ENCODE measurements at places on chromosomes 3 and 15. TPM values are rescaled to one million over a fixed set of nuclear protein-coding genes. Genes with fewer than 3 reads are reported as not detected.

GRCh38 chr15:77023576-77024272 is 28.8 kb downstream of the PSTPIP1 start:
- DNase-seq, result no peak

DNA sequence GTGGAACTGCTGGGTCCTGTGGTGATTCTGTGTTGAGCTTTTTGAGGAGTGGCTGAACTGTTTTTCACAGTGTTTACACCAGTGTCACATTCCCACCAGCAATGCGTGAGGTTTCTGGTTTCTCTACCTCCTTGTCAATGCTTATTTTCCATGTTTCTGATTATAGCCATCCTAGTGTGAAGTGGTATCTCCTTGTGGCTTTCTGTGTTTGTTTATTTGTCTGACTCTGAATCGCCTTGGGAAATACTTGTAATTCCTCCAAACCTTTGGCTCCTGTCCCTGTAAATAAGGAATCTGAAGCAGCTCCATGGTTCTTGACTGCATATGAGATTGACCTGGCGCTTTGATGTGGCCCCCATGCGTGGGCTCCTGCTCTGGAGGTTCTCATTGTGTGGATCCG is 20.6 kb downstream of the FAN1 start:
- peak; percentile 41 for DNase-seq

- DNase-seq, result no peak
These were observed 25.8 kb downstream of the LRRK1 start for GRCh38 chr15:100944986-100945385.

DNA sequence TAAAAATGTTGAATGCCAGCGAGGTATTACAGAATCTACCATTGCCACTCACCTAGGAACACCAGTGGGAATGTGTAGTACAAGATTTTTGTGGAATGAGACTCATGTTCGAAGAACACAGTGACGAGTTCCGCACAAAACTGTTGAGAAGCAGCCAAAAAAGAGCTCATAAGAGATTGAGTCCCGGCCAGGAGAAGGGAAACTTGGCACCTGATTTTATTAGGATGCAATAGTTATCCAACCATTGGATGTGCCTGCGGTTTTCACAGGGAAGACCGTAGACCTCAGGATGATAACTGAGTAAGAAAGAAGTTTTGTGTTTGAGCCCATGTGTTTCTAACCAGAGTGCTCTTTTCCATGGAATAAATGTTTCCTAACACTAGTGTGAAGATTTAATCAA is 88.9 kb downstream of the PTPRG start:
- DNase-seq, result peak; percentile 50

CYP8B1 gene
- not detected for total RNA-seq

DNA sequence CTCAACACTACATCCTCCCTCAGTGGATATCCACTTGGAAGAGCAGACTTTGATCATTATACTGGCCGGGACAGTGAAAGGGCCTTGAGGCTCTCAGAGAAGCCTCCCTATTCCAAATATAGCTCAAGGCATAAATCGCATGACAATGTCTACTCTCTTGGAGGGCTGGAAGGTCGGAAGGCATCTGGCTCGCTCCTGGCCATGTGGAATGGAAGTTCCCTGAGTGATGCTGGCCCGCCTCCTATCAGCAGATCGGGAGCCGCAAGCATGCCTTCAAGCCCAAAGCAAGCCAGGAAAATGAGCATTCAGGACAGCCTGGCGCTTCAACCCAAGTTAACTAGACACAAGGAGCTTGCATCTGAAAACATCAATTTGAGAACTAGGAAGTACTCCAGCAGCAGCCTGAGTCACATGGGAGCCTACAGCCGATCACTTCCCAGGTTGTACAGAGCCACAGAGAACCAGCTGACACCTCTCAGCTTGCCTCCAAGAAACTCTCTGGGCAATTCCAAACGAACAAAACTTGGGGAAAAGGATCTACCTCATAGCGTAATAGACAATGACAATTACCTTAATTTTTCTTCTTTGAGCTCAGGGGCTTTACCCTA is 25.4 kb downstream of the PHLDB2 start:
- DNase-seq, result no peak

LDHAL6B gene
- not detected for total RNA-seq

DNA sequence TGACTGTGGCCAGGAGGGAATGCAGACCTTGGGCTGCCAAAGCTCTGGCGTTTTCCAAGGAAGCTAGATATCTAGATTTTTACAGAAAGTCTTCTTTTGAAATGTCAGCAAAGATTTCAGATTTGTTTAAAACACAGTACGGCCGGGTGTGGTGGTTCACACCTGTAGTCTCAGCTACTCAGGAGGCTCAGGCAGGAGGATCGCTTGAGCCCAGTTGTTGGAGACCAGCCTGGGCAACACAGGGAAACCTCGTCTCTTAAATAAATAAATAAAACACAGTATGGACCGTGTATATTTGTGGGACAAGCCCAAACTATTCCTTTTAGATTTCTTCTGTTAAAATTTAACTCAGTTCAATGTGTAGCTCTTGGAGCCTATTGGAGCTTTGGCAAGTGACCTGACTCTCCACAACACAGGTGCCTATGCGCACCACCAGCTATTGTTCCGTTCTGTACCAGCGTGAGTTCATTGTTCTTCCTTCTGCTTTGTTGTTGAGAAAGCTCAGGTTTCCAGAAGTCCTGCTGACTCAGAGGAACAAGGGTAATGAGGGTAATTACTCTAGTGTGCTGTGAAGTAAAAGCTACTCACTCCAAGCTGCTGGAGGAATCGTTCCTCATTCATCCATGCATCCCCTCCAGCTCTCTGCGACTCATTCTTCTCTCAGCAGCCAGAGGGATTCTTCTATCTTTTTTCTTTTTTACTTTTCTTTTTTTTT is 73.1 kb upstream of the SLC6A6 start:
- peak; percentile 63 for DNase-seq

GRCh38 chr15:92958105-92958504 is 58.0 kb downstream of the CHD2 start:
- no peak for DNase-seq

GRCh38 chr3:150124142-150124541 is 153.4 kb upstream of the PFN2 start:
- no peak for DNase-seq

DNA sequence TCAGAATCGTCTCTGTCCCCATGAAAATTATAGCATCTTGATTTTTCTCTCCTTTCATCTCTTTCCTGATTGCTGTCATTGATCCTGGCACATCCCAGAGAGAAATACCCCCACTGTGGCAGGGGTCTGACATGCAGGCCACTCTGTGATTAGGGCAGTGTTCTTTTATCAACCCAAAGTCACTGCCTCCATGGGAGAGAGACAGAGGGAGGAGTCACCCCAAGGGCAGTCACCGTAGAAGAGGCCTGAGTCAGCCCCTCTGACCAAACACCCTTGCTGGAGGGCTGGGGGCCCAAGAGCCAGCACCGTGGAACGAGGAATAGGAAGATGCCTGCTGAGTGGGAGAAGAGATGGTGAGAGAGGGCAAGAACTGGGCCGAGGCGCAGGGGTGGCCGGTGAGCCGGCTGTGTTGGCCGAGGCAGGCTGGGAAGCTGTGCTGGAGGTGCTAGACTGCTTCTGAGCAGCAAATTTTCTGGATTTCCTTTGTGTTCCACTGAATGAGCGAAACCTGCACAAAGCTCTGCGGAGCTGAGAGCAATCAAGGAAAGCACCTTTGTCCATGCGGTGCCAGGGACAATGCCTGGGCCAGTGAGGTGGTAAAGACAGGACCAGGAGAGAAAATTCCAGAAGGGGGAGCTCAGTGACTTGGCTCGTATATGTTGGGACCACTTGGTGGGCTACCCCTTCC is 103.8 kb downstream of the ADCY5 start:
- DNase-seq, result no peak

TRPM1 gene
- total RNA-seq, result 0.05 TPM

SAMMSON gene
- total RNA-seq, result 0.12 TPM

DNA sequence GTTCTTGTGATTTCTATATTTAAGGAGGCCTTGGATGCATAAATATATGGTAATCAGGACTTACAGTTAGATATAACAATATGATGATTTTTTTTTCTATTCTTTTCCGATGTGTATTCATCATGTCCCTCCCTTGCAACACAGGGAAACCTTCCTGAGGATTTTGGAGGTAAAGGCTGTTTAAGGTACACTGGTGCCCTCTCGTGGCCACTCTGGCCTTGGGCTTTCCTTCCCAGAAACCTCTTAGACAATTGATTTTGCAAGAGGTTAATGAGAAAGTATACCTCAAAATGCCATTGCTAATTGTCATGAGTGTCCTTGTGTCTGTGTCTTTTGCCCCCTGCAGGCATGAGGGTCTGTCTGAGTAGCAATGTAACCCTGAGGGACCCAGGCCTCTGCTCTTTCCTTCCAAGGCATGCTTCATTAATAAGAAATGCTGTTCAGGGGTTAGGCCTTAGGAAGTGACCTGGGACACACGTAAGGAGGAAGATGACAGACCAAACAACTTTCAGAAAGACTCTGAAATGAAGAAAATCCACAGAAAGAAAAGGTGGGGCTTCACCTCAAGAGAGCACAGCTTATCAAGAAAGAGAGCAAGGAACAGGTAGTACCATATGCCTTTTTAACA is 70.3 kb upstream of the PPP2R3A start:
- peak; percentile 83 for DNase-seq

DNA sequence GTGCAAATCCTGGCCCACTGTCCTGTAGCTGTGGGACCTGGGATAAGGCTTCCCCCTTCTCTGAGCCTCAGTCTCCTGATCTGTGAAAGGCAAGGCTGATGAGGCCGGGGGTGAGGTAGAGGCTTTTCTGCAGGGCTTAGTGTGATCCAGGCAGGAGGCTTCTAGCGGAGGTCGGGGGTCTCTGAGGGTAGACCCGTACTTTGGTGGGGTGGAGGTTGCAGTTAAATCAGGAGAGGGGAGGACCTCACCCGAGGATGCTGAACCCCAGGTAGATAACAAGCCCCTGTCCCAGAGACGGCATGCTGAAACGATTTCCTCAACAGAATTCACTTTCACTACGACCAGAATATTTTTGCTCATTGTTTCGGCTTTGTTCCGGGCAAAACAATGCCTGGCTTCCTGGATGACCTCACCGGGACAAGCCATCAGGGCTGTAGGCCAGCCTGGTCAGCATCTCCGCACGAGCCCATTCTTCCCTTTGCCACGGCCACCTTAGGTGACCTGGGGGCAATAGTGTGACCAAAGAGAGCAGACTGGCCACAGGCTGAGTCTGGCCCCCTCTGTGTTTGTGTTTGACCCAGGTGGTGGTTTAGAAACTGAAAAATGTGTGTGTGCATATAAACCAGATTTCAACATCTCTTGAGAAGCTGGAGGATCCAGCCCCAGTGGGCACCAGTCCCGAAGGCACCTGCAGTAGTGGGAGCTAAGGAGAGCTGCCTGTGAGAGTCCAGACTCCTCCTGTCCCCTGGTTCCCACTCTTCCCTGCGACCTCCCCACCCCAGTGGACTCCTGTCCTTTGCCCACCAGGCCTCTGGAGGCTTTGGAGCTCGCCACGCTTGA is 33.0 kb downstream of the SLC6A6 start:
- peak; percentile 50 for DNase-seq

GRCh38 chr15:98737159-98737558 is 88.8 kb downstream of the IGF1R start:
- DNase-seq, result no peak

GRCh38 chr3:29065211-29065785 is 215.6 kb upstream of the RBMS3 start:
- DNase-seq, result peak; percentile 95

CLDN16 gene
- 0.02 TPM for total RNA-seq

PLSCR5 gene
- not detected for total RNA-seq

MESP1 gene
- total RNA-seq, result 1.5 TPM

- no peak for DNase-seq
These were observed 17.1 kb downstream of the LMOD3 start for GRCh38 chr3:69105320-69105719.

GOLGA6L9 gene
- total RNA-seq, result 2.1 TPM

DNA sequence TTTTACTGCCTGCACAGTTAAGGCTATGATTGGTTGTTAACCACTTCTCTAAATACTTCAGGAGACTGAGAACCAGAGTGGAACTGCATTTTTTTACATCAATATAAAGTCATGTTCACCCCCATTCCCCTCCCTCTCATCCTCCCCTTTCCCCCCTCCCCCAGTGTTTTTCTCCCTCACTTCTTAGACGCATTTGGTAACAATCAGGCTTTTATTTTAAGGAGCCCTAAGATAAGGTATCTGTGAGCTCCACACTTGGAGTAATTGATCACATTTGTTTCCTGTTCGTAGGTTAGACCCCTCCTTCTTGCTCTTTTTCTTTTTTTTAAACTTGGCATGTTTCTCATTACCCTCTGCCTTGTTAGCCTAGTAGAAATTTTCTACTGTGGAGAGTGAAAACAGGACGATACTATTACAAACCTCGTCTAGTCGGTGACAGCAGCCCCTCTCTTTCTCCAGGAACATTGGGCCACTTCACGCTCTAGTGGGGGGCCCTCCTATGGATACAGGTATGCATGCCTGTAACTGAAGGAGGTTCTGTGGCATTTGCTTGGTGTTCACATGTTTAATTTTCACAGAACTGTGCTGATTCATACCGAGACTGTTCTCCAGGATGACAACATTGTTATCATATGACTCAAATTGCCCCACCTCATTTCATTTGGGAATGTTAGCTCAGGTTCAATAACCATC is 314.4 kb downstream of the MECOM start:
- peak; percentile 27 for DNase-seq

DNA sequence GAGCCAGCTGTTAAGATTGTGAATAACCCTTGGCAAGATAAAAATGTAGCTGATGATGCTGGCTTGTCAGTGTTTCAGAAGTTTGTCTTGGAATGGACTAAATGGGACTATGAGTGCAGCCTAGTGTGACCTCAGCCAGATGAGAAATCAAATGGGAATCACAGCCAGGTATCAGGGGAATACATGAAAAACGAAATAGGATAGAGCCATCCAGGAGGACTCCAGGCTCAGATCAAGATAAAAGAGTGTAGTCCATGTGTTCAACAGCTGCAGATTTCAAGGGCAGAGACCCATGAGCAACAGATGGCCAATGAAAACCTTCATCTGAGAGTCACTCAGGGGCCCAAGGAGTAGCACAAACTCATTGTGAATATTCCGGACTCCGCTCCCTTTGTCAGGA is 1080.9 kb upstream of the CADM2 start:
- DNase-seq, result no peak

DNA sequence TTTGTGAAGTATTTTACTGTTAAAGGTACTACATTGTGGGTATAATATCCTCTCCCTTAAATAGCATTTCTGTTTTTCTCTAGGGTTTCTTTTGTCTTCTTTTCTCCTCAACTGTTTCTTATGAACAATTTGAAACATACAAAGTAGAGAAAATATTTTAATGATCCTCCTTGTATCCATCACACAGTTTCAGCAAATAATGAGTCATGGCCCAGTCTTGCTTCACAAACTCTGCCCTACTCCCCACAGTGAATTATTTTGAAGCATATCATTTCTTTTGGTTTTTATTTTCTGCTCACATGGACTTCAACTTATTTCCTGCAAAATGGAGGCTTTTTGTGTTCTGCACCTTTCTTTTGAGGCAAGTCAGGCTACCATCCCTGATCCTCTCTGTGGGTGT is 6.1 kb upstream of the SCAANT1 start:
- no peak for DNase-seq

All from A172 (cell line).